ENCODE measurements at places on chromosomes 6 and 20.

- H3K36me3 ChIP-seq: peaks cover 2% of the 10 kb centered on the region
- no peak overlapping the region for H3K4me3 ChIP-seq
- no peaks in the 10 kb centered on the region for H3K27me3 ChIP-seq
Observed at GRCh38 chr6:159806021-159806458, 6.0 kb downstream of the PNLDC1 start.

DNA sequence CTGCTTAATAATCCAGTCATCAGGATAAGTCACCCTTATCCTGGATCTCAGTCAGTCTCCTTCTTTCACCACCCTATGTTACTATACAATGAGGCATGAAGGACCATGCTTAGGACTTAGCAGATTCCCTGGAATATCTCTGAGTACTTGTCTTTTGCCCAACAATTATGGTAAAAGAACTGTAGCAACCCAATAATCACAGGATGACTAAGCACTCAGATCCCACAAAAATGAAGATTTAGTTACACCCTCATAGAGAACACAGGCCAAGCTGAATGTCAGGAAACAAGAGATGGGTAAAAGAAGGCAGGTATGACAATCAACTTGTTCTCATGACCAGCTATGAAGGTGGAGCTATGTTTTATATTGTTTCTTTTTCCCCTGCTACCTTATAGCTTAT, 91.4 kb downstream of the EDN1 start:
- no peaks in the 10 kb centered on the region for H3K4me1 ChIP-seq
- no peak overlapping the region for H3K4me3 ChIP-seq
- H3K27ac ChIP-seq: no peak overlapping the region
- DNase-seq: no peak
- H3K27me3 ChIP-seq: peaks cover 6% of the 10 kb centered on the region
- H3K36me3 ChIP-seq: no peaks in the 10 kb centered on the region

DNA sequence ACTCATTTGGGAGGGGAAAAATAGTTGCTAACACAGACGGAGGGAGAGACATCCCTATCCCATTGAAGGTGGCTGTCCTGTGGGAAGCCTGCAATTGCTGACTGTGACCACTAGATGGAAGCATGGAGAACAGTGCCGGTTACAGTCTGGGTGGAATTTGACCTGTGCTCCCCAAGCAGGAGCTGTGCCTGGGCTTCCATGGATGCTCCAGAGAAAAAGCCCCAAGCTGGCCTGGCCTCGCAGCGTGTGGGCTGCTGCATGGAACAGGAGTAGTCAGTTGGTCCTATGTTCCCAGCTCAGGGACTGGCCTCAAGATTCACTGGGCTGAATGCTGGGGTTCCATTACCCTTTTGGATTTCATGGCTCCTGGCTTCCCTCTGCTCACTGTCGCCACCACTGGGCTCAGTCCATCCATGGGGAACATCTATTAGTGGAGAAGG, 116.3 kb upstream of the CHD6 start:
- no peak overlapping the region for H3K27ac ChIP-seq
- H3K36me3 ChIP-seq: no peaks in the 10 kb centered on the region
- no peaks in the 10 kb centered on the region for H3K27me3 ChIP-seq
- H3K4me3 ChIP-seq: no peak overlapping the region

- peak overlapping the region; percentile 35 for H3K4me3 ChIP-seq
- DNase-seq: no peak
- H3K4me1 ChIP-seq: peaks cover 41% of the 10 kb centered on the region
- no peak overlapping the region for H3K27ac ChIP-seq
- H3K27me3 ChIP-seq: peaks cover 62% of the 10 kb centered on the region
Observed at GRCh38 chr6:169802790-169803189, 51.4 kb downstream of the ERMARD start.

- no peaks in the 10 kb centered on the region for H3K36me3 ChIP-seq
- no peak for DNase-seq
- H3K4me3 ChIP-seq: no peak overlapping the region
- H3K27me3 ChIP-seq: no peaks in the 10 kb centered on the region
Observed at GRCh38 chr6:131966443-131966842, 15.3 kb upstream of the CCN2 start.

DNA sequence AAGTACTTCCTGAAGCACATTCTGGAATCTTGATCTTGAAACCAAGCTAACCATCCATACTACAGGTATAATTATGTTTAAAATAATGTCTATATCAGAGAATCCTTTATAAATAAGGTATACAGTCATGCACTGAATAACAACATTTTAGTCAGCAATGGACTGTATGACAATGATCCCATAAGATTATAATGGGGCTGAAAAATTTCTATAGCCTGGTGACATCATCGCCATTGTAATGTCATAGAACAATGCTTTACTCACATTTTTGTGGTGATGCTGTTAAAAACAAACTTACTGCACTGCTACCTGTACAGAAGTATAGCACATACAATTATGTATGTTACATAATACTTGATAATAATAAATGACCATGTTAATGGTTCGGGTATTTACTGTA, 31.8 kb downstream of the RNF146 start:
- DNase-seq: no peak
- peaks cover 10% of the 10 kb centered on the region for H3K36me3 ChIP-seq
- H3K27me3 ChIP-seq: no peaks in the 10 kb centered on the region
- H3K27ac ChIP-seq: no peak overlapping the region
- peaks cover 5% of the 10 kb centered on the region for H3K4me1 ChIP-seq
- no peak overlapping the region for H3K4me3 ChIP-seq

DNA sequence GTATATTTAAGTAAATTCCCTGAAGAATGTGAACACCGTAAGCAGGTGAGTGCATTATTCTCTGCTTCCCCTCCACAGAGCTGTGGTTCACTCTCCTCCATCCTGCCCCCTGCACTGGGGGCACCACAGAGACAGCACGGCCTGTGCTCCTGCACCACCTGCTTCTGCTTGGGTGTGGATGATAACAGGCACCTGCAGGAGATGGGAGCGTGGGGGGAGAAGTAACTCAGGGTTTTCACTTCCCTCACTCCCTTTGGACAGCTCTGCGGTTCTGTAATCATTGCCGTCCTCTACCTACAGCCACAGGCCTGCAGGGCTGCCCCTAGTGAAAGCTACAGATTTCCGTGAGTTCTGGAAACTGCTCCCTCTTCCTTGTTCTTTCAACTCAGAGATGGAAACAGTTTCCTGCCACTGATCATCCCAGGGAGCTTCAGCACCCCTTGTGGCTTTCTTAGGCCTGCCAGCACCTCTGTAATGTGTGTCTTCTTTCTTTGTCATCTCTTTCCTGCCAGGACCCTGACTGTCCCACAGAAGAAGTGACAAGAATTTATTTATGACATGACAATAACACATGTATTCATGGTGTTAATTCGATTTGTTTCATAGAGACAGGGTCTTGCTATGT, 21.3 kb upstream of the MICB start:
- H3K27me3 ChIP-seq: no peaks in the 10 kb centered on the region
- no peak for DNase-seq
- H3K36me3 ChIP-seq: peaks cover 2% of the 10 kb centered on the region
- peaks cover 6% of the 10 kb centered on the region for H3K4me1 ChIP-seq

DNA sequence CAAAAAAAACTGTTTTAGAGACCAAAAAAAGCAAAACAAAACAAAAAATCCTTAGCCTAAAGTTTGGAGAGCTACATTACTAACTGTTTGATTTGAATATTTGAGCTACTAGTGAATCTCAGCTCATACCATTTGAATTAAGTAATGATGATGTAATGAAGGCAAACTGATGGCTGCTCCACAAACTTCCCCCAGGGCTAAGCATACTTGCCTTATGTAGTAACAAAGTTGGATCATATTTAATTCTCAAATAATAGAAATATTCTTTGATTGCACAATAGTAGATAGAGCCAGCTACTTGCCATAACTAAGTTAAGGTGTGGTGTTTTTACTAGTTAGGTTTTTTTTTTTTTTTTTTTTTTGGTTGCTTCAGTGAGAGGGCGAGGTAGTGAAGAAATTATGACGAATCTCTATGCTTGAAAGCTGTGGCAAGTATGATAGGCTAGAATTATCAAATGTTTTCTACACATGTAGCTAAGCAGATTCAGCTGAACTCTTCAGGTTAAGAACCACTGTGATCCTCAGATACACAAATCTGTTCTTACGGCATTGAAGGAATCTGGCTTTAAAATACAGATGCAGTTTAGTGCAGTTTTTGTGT, 2.9 kb downstream of the RAB32 start:
- no peak overlapping the region for H3K4me3 ChIP-seq
- no peaks in the 10 kb centered on the region for H3K36me3 ChIP-seq
- no peak for DNase-seq
- H3K27ac ChIP-seq: no peak overlapping the region

DNA sequence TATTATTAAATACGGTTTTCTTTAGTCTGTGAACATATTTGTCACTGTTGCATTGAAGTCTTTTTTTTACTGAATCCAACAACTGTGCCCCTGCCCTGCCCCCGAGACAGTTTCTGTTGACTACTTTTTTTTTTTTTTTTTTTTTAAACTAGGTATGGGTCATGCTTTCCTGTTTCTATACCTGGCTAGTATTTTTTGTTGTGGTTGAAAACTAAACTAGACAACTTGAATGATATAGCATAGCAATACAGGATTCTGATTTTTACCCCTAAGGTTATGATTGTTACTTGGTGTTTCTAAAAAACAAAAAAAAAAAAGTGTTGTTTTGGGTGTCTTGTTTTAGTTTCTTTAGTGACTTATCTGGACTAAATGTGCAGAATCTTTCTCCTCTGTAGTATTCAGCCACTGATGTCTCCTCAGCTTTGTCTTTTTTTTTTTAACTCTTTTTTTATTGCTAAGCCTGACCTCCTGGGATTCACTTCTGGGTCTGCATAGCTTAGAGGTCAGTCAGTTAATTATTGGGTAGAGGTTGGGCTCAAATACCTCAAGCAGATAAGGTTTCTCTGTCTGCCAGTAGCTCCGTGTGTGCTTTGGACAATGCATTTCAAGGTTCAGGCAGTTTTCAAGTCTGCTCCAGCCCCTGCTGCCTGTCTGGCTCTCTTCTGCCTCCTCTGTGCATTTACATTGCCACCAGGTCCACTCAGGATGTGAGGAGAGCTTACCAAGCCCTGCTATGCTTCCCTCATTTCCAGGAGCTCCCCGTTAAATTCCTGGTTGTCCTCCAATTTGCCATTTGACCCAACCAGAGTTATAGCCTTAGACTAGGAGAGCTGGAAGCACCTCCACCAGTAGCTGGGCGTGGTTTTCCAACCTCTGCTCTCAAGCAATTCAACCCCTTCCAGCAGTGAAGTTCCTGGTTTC, 91.4 kb downstream of the SYNDIG1 start:
- peaks cover 2% of the 10 kb centered on the region for H3K27me3 ChIP-seq
- no peak for DNase-seq
- no peaks in the 10 kb centered on the region for H3K36me3 ChIP-seq

DNA sequence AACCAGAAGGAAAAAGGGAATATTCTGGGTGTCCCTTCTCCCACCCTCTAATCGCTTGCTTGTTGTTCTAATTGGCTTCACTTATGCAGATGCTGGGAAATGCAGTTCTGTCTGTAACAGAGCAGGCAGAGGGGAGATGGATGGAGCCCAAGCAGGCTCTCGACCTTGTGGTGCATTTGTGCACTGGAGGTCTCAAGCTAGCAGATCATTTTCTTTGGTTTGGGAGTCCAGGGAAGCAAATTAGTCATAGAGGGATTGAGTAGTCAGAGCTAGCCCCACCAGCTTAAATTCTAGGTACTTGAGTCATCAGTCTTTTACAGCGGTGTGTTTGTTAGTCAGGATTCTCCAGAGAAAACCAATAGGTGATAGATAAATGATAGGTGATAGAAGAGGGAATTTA, 234.7 kb upstream of the ECI2 start:
- no peak overlapping the region for H3K4me3 ChIP-seq
- no peaks in the 10 kb centered on the region for H3K4me1 ChIP-seq
- DNase-seq: no peak
- no peaks in the 10 kb centered on the region for H3K36me3 ChIP-seq
- no peak overlapping the region for H3K27ac ChIP-seq
- peaks cover 6% of the 10 kb centered on the region for H3K27me3 ChIP-seq

GRCh38 chr6:26550250-26550993, 12.3 kb downstream of the HMGN4 start:
- peaks cover 11% of the 10 kb centered on the region for H3K4me1 ChIP-seq
- peak; percentile 70 for DNase-seq
- peak overlapping the region; percentile 84 for H3K27ac ChIP-seq
- peaks cover 7% of the 10 kb centered on the region for H3K36me3 ChIP-seq
- H3K4me3 ChIP-seq: peak overlapping the region; percentile 90

DNA sequence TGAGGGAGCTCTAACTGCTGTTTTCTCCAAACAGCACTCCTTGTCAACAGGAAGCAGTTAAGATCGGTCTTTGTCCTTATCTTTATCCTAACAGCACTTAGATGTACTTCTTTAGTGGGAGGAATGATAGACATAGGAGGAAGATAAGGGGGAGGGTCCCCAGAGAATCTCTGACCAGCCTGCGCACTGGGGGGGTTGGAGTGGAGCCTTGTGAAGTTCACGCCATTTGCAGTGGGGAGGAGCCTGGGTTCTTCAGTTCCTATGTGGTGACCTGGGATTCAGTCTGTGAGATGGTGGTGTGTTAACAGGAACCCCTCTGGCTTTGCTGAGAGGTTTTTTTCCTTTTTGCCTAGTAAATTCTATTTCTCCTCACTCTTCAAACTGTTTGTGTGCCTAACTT, 18.1 kb upstream of the ASCC3 start:
- DNase-seq: no peak
- H3K27ac ChIP-seq: no peak overlapping the region
- H3K4me1 ChIP-seq: no peaks in the 10 kb centered on the region
- no peaks in the 10 kb centered on the region for H3K27me3 ChIP-seq
- no peak overlapping the region for H3K4me3 ChIP-seq

DNA sequence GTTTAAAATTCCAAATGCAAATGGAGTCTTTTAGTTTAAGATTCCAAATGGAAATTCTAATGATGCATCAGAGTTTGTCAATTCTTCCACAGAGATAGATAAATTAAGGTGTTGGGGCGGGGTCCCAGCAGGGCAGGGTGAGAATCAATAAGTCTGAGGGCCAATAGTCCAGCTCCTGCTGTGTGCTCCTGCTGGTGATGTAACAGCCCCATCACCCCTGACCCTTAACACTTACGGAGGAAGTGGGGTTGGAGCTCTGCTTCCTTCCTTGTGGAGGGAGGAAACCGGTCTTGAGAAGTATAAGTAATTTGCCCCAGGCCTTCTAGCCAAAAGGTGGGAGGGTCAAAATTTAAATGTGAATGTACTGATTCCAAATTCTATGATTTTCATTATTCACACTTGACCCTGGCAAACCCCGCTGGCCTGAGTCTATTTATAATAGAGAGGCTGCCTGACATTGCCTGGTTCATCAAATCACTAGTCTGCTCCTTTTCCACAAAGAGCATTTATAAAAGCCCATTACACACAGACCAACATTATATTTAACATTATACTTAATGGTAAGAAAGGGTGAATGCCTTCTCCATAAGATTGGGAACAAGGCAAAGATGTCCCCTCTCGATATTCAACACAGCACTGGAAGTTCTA, 17.2 kb downstream of the ZBTB2 start:
- peaks cover 59% of the 10 kb centered on the region for H3K4me1 ChIP-seq
- no peak for DNase-seq
- no peaks in the 10 kb centered on the region for H3K27me3 ChIP-seq
- H3K36me3 ChIP-seq: peaks cover 22% of the 10 kb centered on the region

DNA sequence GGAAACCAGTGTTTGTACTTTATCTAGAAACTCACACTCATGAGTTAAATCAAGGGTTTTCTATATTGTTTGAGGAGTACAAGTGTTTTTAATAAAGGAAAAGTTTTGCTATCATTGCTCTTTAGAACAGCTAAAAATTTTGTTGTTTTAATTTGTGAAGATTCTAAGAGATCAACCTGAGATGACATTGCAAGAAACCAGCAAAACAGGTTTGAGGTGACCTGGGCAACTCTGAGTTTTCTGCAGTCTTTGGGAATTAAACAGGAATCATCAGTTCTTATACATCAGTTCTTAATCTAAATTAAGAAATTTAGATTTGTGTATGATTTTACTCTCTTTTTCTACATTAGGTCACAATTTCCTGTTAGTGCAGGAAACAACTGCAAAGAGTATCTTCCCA, 114.5 kb downstream of the JAG1 start:
- H3K36me3 ChIP-seq: peaks cover 16% of the 10 kb centered on the region
- peak overlapping the region; percentile 36 for H3K4me3 ChIP-seq
- peak overlapping the region; percentile 39 for H3K27ac ChIP-seq
- no peak for DNase-seq
- peaks cover 33% of the 10 kb centered on the region for H3K4me1 ChIP-seq

All from activated naive CD8-positive, alpha-beta T cell treated with anti-CD3 and anti-CD28 coated beads, Interleukin-2, amount 10 ng/mL, durations not matched to agents 7 days and 5 days (primary cell).